ENCODE measurements at places on chromosomes 7 and 10.

GRCh38 chr10:10786109-10787090, 231.3 kb upstream of the CELF2 start:
- no peak for DNase-seq

DNA sequence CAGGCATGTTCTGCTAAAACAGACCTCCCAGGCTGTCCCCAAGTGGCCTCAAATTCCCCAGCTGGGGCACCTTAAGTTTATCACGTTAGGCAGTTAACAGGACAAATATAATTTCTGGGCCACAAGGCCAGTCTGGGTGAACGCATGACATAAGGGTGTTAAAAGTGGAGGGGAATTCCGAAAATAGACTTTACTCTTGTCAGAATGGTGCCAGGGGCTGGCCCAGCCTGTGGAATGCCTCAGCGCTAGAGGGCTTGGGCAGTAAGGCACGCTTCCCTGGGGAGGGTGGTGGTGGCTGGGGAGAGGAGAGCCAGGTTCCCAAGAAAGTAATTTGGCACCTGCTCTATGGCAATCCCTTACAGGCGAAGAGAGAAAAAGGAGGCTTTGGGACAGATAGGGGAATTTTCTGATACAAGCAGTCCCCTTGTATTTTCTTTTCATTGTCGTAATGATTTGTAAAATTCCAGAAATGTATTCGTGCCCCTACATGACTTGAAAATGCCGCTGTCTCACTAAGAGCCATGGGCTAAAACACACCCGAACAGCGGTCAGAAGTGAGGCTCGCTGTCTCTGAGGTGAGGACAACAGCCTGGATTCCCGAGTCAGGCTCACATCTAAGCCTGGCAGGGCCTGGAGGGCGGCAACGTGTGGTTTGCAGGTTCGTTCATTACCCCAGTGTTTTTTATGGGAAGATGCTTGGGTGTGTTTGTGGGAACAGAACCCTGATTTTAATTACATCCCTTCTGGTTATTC, 463.2 kb upstream of the GALNT17 start:
- peak; percentile 42 for DNase-seq

DNA sequence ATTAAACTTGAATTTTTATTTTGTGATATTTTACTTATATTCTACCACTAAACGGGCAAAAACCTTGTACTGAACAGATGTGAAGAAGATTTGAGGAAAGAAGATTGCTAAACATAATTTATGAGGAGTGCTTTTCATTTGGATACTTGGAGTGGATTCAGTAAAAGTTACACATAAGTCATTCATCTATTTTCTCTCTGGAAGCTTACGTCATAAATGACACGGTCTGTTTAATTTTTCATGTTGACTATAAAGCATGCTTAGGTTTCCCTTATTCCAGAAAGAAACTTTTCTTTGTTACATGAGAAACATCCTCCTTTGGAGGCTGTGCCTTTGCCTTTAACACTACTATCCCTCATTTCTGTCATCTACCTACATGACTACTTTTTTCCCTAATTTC, 53.9 kb downstream of the TFEC start:
- no peak for DNase-seq

GRCh38 chr7:106865130-106866041, at the start of gene PIK3CG:
TSS of gene PIK3CG (plus strand) at chr7:106865282. CDS start at chr7:106867562, 2,280 bp downstream.
- no peak for DNase-seq

- no peak for DNase-seq
Observed at GRCh38 chr7:27204851-27205322, 5.0 kb upstream of the HOXA13 start.

- no peak for DNase-seq
Observed at GRCh38 chr7:64872351-64873154, 30.5 kb upstream of the ZNF273 start.

- no peak for DNase-seq
Observed at GRCh38 chr7:98470485-98471240, 69.8 kb upstream of the BAIAP2L1 start.

DNA sequence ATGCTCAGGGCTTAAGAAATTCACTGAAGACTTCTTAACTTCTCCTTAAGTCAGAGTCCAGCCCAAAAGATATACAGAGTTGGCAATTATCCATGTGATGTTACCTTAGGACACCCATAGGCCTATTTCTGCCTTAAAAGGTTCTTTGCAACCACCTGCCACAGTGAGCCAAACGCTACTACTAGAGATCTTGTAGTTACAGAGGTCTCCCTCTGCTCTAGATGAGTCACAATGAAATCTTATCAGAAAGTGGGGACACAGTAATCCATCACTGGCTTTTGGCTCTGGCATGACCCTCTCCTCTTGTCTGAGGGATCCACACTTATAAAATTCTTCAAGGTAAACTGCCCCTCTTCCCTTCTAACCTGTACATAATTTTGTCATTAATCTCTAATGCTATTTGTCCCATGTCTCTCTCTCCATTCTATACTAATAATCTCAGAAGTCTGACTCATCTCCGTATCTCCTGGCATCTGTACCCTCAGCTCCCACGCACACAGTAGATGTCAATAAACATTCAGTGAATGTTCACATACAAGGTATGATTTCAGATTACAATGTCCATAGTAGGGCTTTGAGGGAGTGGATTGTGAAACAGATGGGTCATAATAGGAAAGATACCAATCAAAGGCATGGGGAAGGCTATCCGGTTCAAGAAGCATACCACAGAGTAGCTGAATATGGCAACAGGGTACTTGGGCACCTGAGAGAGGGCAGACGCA, 112.1 kb downstream of the SGMS1 start:
- no peak for DNase-seq

DNA sequence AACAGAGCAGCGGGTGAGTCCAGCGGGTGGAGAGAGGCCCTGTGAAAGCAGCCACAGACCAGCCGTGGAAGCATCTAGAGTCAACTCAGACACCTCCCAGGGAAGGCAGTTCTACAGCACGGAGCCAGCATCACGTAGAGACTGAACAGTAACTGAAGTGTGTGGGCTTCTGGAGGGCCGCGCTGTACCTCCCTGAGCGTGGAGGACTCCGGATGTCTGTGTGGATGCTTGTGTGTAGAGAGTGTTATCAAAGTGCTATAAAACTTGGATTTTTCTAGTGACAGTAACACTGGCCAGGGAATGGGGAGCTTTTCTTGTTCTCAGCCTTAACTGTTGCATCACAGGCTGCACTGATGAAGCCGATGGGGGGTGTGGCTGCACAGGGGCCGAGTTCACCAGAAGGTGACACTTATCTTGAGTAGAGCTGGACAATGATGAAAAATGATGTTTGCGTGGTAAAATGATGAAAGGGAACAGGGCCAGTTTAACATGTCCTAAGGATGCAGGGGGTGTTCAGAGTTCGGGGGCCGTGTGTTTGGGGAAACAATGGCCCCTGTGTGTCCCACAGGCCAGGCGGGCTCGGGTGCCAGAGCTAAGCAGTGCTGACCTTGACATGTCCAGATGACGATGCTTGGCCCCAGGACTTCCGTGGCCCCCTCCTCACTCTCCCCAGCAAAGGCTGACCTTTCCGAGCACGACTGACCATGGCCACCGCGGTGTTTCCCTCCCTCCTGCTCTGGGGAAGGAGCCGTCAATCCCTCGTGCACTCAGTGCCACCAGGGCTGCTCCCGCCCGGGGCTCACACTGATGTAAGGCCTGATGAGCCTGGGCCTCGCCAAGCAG, 21.9 kb downstream of the MNX1 start:
- DNase-seq: no peak

GRCh38 chr7:143882020-143882603, 19.9 kb downstream of the TCAF1 start:
- peak; percentile 36 for DNase-seq

GRCh38 chr7:150399421-150400007, 20.4 kb downstream of the ZNF775 start:
- DNase-seq: no peak

DNA sequence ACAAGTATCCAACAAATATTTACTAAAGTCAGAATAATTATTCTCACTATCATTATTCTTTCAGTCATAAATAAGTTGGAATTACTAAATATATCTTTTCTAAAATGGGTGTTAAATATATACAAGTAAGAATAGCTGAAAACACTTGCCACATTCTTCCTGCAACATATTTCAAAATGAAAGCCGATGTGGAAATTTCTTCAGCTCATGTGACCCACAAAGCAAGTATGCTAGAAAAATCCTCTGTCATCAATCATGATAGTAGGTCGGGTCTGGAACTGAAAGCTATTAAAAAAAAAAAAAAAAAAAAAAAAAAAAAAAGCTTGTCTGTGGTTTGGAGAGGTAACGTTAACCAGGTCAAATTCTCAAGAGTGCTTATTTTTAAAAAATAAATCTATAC, 344.7 kb downstream of the NEBL start:
- DNase-seq: no peak

GRCh38 chr7:132125872-132126595, 450.2 kb downstream of the PLXNA4 start:
- no peak for DNase-seq

DNA sequence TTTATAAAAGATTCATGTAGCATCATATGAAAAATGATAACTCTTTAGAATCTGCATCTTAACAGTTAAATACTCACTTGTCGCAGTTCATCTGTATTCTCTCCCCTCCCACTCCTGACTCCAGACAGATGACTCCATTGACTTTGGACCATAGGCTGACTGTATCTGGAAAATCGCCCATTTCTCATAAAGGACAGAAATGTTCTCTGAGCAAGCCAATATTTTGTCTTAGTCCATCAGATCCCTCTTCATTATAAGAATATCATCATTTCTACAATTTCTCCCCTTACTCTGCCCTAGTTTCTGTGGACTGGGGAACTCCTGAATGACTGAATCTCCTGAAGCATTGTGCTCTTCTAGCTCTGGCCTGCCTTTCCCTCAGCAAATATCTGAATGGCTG, 125.4 kb downstream of the SEMA3D start:
- no peak for DNase-seq

GRCh38 chr10:62082729-62083411, 181.4 kb downstream of the ARID5B start:
- DNase-seq: no peak

DNA sequence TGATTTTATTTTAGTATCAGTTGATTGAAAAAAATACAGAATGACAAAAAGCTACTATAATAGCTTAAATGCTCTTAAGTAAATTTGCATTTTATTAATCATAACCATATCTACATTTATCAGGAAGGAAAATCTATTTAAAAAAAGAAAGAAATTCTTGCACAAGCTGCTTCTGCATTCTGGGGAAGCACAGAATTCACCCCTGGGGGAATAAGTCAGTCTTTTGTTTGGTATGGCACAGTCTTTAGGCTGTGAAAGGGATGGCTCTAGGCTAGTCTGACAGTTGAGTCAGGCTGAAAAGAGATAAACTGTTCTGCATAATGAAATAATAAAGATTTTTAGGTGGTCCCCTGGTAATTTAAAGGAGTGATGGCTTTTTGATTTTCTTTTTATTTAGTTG, 37.9 kb downstream of the HTR7 start:
- no peak for DNase-seq

GRCh38 chr7:143458263-143458662, 15.0 kb downstream of the TAS2R60 start:
- DNase-seq: no peak

DNA sequence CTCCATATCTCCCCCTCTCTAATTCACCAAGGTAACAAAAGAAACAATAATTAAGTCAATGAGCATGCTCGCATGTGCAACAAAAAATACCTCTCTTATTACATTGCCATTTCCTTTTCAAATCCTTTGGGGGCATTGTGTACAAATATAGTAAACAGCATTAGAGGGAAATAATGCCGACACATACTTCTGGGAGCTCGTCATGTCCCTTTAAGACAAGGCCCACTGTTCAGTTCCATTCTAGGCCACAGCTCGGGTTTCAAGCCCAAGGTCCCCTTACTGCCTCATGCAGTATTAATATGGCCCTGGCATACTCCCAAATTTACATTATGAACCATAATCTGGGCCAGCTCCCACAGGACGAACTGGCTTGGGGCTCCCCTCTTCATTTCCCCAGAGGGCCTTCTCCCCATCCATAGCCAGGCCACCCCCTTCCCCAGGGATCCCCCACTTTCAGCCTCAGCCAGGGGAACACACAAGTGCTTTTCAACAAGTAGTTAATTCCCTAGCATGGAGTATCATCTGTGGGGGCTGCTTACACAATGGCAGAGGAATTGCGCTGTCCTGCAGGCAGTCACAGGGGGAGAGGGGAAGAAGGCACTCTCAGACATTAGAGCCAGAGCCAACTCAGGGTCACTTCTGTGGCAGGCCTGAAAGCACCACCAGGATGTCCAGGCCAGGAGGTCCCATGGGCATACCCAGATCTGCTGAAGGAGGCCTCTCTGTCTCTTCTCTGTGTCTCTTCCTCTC, 110.6 kb downstream of the KCNMA1 start:
- DNase-seq: no peak

DNA sequence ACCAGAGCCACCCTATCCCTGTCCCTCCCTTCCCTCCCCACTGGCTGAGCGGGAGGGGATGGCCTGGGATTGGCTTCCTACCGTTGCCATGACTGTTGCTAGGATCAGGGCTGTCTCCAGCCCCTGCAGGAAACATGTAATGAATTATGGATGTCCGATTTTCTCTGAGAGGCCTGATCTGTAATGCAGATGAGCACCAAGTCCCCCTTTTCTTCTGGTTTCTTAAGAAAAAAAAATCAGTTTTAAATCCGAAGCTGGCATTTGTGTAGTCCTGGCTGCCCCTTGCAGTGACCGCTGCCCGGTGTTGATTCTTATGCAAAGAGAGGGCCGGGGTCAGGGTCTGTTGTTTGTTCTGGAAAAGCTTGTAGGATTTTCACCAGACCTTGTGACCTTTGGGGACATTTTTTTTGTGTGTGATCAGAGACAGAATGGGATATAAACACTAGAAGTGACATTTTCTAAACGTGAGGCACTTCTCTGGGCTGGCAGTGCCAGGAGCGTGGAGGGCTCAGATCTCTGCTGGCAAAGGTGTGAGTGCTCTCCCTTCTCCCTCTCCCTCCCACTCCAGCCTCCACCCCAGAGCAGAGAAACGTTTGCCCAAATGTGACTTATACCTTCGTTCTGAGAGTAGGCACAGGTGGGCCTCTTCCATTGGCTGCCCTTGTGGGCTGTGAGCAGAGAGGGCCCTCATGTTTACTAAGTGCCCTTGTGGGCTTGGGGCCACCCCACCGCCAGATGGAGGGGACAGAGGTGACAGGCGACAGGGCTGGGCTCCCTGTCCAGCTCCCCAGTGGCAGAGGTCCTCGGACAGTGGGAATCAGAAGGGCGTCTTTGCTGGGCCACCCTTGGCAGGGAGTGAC, 127.5 kb downstream of the DNAJB6 start:
- DNase-seq: no peak

GRCh38 chr7:13829231-13829630, 160.2 kb downstream of the ETV1 start:
- DNase-seq: no peak

- DNase-seq: no peak
Observed at GRCh38 chr10:56728349-56728748, 367.3 kb upstream of the ZWINT start.

- DNase-seq: no peak
Observed at GRCh38 chr10:1315178-1315577, 259.0 kb downstream of the WDR37 start.

DNA sequence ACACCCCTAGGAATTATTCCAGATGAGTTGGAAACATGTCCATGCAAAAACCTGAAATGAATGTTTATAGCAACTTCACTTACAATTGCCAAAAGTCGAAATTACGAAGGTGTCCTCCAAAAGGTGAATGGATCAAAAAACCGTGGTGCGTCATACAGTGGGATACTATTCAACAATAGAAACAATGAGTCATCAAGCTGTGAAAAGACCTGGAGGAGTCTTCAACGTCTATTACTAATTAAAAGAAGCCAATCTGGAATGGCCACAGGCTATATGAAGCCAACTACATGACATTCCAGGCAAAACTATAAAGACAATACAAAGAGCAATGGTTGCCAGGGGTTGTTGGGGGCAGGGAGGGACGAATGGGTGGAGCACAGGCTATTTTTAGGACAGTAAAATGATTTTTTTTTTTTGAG, 12.6 kb upstream of the PPP2R2D start:
- DNase-seq: no peak
